HS-5 (cell line): ENCODE measurements at places on chromosomes 7 and 10.

GRCh38 chr7:27424749-27425148 lies 182.1 kb downstream of the EVX1 start:
- DNase-seq, result no peak

- DNase-seq, result no peak
Measured at GRCh38 chr7:67847092-67847787, 850.6 kb downstream of the TYW1 start.

- DNase-seq, result no peak
Measured at GRCh38 chr7:111741811-111742240, 179.5 kb upstream of the IMMP2L start.

GRCh38 chr10:30538086-30538485 lies 91.5 kb downstream of the LYZL2 start:
- no peak for DNase-seq

DNA sequence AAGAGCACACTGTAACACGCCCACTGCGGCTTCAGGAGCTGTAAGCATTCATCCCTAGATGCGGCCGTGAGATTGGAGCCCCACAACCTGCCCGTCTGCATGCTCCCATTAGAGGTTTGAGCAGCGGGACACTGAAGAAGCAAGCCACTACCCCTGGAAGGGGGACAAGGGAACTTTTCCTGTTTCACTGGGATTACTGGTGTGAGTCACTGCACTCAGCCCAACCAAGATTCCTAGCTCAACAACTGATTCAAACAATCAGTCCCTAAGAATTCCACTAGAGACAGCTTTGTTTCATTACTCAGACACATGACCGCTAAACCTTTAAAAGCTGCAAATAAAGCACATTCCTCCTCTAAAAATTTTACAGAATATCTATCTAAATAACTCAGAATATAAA lies 69.8 kb downstream of the ORC5 start:
- peak; percentile 11 for DNase-seq

DNA sequence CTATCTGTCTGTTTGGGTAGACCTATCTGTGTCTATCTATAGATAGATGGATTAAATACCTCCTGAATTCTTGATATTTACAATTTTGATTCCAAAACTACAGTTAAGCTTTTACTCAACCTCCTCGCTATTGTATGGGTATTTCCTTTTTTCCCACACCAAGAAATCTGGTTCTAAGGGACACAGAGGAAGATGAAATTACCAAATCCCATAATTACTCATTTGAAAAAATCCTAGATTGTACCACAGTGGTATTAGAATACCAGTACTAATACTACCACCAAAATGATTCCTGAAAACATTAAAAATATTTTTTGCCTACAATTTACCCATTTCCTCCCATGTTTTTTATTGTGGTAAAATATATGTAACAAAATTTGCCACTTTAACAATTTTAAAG lies 53.2 kb downstream of the LRGUK start:
- DNase-seq, result no peak

DNA sequence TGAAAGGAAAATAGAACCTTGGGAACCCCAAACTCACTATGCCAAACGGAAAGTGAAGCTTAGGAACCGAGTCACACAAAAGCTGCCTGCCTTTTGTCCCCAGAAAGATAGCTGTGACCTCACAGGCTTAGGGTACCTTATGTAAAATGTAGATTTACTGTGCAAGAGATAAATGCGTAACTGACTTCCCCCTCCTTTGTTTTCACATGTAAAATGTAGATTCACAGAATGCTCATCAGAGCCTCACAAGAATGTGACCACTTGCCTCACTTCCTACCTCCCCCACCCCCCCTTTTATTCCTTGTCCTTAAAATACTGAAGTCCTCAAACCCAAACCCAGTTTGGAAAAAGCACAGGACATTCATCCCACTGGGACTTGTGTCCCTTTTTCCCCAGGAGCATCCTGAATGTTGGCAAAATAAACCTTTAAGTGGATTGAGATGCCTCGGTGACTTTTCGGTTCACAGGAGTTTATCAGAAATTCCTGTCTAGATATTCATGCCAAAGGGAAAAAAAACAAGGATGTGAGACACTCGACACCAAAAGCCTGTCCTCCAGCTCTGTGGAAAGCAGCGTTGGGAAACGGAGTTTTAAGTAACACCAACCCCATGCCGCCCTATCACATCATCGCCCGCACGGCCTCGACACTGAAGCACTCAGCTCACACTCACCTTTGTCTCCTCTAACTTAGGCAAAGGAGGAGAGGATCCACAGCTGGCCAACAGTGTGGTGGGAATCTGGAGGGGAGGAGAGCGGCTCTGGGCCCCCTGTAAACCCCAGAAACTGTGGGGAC lies 45.9 kb downstream of the SVIL start:
- DNase-seq, result no peak
